ENCODE measurements at places on chromosomes 5 and 9.

GRCh38 chr5:151581347-151581746 lies 9.8 kb downstream of the FAT2 start:
- DNase-seq = no peak

GRCh38 chr5:36089989-36090388 lies 23.3 kb upstream of the UGT3A2 start:
- DNase-seq = no peak

DNA sequence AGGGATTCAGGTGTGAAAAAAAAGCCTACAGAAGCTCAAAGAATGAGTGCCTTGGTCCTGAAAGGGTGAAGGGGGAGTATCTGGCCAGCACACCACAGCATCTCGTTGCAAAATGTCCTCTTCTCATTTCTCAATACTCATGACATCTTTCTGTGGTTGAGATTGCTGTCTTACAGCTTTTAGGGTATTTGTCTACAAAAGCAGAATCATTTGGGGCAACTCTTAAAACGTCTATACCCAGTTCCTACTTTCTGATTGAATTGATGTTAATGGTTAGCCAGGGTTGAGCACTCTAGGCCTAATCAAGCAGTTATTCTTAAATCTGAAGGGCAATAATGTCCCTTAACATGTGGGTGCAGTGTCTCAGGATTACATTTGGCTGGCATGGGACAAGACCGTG lies 21.2 kb upstream of the PCSK5 start:
- DNase-seq = no peak

DNA sequence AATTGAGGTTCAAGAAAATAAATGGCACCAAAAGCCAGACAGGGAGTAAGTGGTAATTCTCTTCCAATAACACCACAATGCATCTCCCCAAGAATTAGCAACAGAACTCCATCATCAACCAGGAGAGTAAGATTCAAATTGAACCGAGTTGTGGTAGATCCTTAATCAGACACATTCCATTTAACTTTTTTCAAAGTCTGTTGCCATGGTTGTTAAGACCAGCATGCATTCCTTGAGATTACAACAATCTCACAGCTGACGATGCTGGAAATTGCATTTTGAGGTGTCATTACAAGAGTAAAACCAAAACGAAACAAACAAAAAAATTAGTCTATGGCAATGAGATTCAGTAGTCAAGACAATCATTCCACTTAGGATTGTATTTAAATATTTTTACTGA lies 78.9 kb upstream of the ZNF462 start:
- no peak for DNase-seq

DNA sequence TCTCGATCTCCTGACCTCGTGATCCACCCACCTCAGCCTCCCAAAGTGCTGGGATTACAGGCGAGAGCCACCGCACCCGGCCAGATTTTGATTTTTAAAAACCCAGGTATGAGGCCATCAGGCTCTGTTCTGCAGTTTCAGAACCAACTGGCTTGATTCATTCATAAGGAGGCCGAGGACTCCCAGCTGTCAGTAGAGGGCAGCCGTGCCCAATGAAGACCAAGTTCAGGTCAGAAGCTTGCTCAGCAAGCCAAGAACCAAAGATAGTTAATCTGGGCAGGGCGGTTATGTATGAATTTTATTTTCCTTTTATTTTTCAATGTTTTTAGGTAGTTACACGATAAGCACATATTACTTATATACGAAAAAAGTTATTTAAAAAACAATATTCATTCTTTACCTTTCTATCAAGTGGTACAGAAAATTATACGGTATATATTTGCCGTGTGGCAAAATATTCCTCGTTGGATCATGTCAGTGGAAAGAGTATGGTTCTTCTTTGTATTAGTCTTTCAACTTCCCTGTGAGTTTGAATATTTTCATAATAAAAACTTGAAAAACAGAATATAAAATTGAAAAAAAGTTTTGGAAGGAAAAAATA lies 18.0 kb downstream of the MGAT1 start:
- DNase-seq = peak; percentile 61

DNA sequence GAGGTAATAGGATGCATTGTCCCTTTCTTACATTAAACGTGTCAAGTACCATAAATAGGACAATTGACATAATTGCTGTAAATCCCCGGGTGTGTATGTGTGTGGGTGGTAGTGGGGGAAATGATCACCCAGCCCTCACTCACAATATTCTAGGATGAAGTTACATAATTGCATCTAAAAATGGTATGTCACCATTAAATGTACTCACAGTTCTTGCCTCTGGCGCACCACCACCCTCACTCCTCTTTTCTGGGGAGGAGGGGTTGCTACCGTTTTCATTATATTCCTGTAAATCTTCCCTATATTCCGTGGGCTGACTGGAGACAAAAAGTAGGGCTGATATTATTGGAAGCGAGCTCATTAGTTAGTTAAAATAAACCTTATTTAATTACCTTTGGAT lies 563.8 kb downstream of the TLR4 start:
- no peak for DNase-seq

DNA sequence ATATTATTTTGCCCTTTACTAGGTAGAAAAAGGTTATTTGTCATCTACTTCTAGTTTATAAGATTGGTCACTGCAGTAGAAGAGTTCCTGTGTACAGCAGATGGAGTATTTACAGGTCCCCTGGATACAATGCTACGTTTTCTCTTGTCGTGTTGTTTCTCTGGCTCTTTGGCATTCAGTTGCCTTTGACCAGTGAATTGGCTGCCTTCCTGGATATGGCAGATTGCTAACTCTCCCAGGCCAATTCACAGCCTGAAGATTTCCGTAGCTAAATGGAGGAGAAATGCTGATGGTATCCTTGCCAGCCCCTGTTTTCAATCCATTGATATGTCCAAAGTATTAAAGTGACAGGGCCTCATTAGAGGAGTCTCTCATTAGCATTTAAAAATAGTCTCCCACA lies 32.5 kb upstream of the GNAQ start:
- no peak for DNase-seq

- no peak for DNase-seq
Observed at GRCh38 chr5:58382131-58382534, 77.8 kb downstream of the PLK2 start.

- DNase-seq = no peak
Observed at GRCh38 chr5:112616812-112617547, 120.7 kb upstream of the APC start.

- no peak for DNase-seq
Observed at GRCh38 chr5:177496727-177497291, 595 bp downstream of the PDLIM7 start.

DNA sequence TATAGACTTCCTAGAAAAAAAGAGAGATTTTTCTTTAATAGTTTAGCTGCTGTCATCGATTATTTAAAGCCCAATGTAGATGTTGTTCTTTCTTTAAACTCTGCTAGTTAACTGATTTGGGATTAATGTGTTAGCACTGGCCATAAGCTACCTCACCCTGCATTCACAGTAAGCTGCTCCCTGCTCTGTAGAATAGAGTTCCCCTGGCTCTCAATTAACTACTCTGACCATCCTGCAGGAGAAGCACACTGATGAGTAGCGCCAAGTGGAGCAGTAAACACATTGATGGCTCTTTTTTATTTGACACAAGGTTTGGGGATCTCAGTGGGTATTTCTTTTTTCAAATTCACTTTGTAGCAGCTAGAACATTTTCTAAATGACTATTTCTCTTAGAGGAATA lies 807.9 kb upstream of the ZNF608 start:
- DNase-seq = no peak

- no peak for DNase-seq
Observed at GRCh38 chr5:9707732-9708462, 77.7 kb upstream of the TAS2R1 start.

DNA sequence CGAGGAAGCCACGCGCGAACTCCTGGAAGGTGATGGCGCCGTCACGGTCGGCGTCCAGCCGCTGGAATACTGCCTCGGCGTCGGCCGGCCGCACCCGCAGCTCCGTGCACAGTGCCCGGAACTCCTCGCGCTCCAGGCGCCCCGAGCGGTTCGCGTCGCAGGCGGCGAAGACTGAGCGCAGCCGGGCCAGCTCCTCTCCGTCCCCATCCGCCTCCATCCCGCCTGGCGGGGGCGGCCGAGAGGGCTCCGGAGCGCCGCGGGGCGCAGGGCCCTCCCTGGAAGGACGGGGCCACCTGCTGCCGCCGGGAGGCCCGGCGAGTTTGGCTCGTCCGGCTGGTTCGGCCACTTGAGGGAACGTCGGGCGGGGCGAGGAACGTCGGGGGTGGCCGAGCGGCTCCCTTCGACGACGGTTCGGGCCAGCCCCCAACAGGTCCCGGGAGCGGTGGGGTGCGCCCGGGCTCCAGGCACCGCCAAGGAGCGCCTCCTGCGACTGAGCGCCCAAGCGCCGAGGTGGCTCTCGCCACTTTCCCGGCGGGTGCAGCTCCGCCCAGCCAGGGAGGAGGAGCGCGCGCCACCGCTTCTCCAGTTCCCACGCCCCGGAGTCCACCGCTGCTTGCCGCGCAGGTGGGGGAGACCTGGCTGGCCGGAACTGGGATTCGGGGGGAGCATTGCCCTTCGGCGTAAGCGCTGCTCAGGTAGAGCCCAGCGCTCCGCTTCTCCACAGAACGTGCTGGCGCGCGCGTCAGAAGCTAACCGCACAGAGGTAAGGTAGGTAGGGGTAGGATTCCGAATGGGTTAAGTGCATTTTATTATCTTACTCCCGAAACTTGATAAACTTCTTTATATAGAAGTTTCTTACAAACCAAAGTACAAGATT lies at the start of gene RASEF:
RASEF (minus strand) TSS at position 492 of the 877 bp plus-strand sequence; CDS start at position 217, 275 bp downstream.
- DNase-seq = no peak

DNA sequence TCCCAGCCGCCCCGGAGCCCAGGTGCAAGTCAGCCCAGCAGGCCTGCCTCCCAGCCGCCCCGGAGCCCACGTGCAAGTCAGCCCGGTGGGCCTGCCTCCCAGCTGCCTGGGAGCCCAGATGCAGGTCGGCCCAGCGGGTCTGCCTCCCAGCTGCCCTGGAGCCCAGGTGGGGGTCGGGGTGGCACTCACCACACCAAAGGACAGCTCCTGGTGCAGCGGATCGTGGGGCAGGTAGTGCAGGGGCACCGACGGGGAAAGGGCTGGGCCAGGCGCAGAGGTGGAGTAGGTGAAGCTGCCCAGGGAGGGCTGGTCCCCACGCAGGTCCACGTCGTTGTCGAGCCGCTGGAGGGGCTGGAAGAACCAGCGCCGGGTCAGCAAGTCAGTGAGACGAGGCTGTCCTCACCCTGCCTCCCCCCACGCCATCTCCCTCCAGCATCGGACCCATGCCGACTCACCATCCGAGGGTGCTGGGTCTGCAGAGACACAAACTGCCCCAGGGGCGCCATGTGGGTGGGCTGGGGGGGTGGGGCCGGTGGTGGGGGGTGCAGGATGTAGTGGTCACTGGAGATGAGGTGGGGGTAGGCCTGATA lies 6.7 kb downstream of the RNF44 start:
- DNase-seq = no peak

- no peak for DNase-seq
Observed at GRCh38 chr5:143350751-143351602, 52.5 kb downstream of the NR3C1 start.

GRCh38 chr5:73640861-73641320 lies 14.9 kb downstream of the ARHGEF28 start:
- no peak for DNase-seq

- no peak for DNase-seq
Observed at GRCh38 chr9:25381141-25381540, 297.1 kb downstream of the TUSC1 start.

GRCh38 chr9:78015241-78015640 lies 16.4 kb downstream of the GNAQ start:
- no peak for DNase-seq

DNA sequence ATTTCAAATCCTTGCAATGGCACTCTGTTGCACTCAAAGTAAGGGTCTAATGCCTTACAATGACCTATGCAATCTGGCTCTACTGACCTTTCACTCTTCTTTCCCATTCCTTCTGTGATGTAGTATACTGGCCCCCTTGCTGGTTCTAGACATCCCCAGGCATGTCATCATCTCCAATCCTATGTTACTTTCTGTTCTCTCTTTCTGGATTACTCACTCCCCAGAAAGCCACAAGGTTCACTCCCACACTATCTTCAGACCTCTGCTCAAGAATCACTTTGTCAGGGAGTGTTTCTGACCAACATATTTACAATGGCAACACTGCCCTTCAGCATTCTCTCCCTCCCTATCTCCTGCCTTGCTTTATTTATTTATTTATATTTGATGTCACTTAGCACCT lies 802.2 kb upstream of the WWC1 start:
- DNase-seq = no peak

DNA sequence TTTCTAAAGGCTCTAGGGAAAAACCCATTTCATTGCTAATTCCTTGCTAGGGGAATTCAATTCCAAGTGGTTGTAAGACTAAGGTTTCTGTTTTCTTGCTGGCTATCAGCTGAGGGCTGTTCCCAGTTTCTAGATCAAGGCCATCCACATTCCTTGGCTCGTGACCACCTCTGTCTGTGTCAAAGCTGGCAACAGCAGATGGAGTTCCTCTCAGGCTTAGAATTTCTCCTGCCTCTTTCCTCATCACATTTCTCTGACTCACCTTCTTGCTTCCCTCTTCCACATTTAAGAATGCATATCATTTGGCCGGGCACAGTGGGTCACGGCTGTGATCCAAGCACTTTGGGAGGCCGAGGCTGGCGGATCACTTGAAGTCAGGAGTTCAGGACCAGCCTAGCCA lies 19.0 kb downstream of the DAB2IP start:
- no peak for DNase-seq

GRCh38 chr9:124894741-124895170 lies 32.8 kb downstream of the ARPC5L start:
- DNase-seq = no peak

GRCh38 chr5:138180183-138180782 lies 1.4 kb downstream of the KIF20A start:
- no peak for DNase-seq

GRCh38 chr5:114237766-114238165 lies 124.1 kb upstream of the KCNN2 start:
- DNase-seq = no peak

DNA sequence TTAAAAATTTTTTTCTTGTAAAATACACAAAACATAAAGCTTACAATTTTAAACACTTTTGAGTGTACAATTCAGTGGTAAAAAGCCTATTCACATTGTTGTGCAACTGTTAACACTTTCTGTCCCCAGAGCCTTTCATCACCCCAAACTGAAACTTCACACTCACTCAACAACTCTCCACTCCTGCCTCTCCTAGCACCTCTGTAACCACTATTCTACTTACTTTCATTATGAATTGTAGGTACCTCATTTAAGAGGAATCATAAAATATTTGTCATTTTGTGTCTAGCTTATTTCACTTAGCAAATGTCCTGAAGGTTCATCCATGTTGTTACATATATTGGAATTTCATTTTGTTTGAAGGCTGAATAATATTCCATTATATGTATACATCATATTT lies 4.3 kb upstream of the ZNF510 start:
- DNase-seq = no peak

- DNase-seq = peak; percentile 3
Observed at GRCh38 chr5:172910828-172911627, 48.2 kb upstream of the RPL26L1 start.
